Activated CD8-positive, alpha-beta T cell treated with anti-CD3 and anti-CD28 coated beads for 36 hours (primary cell): ENCODE measurements at places on chromosomes 12 and 14. TPM values are rescaled to one million over a fixed set of nuclear protein-coding genes. Genes with fewer than 3 reads are reported as not detected.

SRRM4 gene
- not detected for total RNA-seq

STX2 gene
- 12.4 TPM for total RNA-seq

GRCh38 chr12:62438098-62438692, 28.4 kb upstream of the MON2 start:
- no peak overlapping the region for H3K4me3 ChIP-seq
- peaks cover 12% of the 10 kb centered on the region for H3K27me3 ChIP-seq
- peaks cover 5% of the 10 kb centered on the region for H3K36me3 ChIP-seq
- DNase-seq = peak; percentile 66

- H3K4me3 ChIP-seq = no peak overlapping the region
- H3K4me1 ChIP-seq = no peaks in the 10 kb centered on the region
Observed at GRCh38 chr12:77594366-77594765, 236.3 kb upstream of the NAV3 start.

DNA sequence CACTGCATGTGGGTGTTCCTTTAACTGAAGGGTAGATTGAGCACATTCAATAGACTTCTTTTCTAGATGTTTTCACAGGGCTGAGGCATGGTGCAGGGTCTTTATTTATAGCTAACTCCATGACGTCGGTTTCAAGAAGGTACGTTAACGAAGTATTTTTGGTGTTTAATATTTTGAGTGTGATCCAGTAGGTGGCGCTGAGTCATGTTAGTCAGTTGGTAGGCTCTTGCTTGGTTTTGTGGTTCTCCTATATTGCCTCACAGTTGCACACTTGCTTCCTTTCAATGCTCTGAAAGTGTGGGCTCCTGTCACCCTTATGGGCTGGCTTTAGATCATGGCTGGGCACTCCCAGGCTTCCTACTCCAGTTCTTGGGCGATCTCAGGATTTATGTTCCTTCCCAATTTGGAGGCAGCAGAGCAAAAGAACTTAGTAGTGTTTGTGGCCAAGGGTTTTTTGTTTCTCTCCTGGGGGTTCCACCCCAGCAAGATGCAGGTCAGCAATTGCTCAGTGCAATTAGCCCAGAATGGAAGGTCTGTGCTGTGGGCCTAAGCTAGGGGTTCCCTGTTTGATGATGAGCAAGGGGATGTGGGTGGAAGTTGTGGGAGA, 471.6 kb upstream of the FOXG1 start:
- H3K27ac ChIP-seq = no peak overlapping the region
- H3K4me1 ChIP-seq = no peaks in the 10 kb centered on the region
- no peak overlapping the region for H3K4me3 ChIP-seq
- H3K36me3 ChIP-seq = no peaks in the 10 kb centered on the region
- no peaks in the 10 kb centered on the region for H3K27me3 ChIP-seq
